ENCODE measurements at places on chromosomes 5 and 9. TPM values are rescaled to one million over a fixed set of nuclear protein-coding genes. Genes with fewer than 3 reads are reported as not detected.

DNA sequence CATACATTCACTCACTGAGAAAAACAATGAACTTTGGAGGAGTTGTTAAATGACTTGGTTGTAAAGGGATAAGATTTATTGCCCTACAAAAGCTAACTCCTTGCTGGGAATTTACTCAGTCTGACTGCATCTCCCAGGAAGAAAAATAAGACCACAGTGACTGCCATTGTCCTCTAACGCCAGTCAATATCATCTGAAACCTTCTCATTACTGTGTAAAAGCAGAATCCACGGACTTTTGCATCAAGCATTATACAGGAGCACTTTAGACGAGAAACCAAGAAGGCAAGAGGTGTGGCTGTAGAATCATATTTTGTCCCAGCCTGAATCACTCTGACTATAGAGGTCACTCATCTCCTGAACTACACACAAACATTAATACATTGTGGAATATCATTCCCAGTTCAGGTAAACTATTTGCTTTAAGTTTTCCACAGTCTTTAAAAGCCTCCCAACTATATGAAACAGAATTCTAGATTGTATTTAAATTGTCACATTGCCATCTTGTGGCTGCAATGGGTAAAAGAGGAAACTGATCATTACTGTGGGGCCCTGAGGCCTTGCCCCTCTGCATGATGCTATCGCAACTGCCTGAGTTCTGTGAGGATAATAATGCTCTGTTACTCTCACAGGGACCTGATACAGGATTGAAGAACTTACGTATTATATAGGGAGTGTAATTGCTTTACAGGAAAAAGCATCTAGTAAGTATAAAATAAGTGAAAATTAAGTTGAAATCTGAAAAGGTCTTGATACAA lies 142.9 kb downstream of the SLCO4C1 start:
- peak; percentile 29 for ATAC-seq

GRCh38 chr5:137498736-137499505 lies at the start of gene SPOCK1:
Gene SPOCK1, minus strand, starts transcription at chr5:137499326.
- peak; percentile 95 for ATAC-seq

DNA sequence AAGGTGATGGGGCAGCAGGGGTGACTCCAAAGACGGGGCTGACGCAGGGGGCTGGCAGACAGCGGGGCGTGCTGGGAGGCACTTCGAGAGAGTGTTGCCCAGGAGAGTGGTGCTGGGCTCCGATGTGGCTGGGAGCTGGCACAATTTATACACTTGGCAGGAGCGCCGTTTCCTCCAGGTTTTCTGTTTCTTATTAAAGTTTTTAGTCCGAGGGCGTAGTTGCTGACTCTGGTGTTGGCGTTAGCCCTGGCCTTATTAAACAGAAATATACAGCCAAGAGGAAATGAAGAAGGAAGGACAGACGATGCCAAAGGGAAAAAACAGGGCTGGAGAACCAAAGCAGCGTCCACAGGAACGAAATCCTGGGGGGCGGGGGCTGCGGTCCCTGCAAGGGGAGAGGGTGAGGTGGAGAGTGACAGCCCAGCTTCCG lies 139.6 kb upstream of the PHYKPL start:
- ATAC-seq = no peak

GRCh38 chr5:67380431-67380830 lies 183.8 kb upstream of the CD180 start:
- no peak for ATAC-seq

AGXT2 gene
- not detected for total RNA-seq

RAPGEF1 gene
- total RNA-seq = 21.0 TPM
